ENCODE measurements at places on chromosomes 5 and 9.

DNA sequence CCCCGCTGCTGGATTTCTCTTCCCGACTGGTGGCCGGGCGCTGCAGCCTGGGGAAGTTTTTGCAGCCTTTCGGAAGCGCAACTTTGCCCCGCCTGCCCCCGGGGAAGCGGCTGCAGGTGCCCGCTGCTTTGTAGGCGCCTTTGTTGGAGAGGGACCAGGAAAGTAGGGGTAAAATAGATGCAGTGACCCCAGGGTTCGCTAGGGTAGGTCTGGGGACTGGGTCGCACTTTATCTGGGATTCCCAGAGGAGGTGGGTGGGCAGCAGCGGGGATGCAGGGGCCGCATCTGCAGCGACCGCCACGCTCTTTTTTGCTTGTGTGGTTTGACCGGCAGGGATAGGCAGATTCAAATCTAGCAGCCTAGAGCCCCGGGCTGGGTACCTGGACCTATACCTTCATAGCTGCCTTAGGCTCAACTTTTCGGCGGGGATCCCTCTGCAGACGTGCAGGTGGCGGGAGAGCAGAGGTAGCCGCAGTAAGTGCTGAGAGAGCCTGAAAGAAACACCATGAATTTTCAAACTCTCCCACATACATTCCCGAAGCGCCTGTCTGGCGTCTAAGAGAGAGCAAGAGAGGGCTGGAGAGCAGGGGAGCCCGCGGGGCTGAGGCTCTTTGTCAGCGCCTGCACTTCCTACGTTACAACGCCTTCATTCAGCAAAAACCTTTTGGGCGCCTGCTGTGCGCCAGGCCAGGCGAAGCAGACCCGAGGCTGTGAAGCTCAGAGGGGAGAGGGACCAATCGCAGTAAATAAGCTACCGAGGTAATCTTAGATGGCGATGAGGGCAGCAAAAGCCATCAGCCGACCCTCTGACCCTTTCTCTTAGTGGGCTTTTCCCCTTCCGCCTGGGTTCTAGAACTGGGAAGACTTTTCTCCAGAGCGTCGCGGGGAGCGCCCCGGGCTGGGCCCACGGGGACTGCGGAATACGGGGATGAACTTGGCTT is 642 bp downstream of the SV2C start:
- DNase-seq = no peak

GRCh38 chr9:130226112-130226511 is 39.4 kb upstream of the HMCN2 start:
- DNase-seq = no peak

GRCh38 chr9:98890256-98890655 is 53.5 kb upstream of the COL15A1 start:
- peak; percentile 38 for DNase-seq

- DNase-seq = peak; percentile 9
Measured at GRCh38 chr9:100099722-100100042, 639 bp downstream of the INVS start.

GRCh38 chr5:144183254-144183889 is 12.7 kb downstream of the KCTD16 start:
- DNase-seq = no peak

- DNase-seq = no peak
Measured at GRCh38 chr9:20722221-20722620, 38.2 kb downstream of the FOCAD start.

DNA sequence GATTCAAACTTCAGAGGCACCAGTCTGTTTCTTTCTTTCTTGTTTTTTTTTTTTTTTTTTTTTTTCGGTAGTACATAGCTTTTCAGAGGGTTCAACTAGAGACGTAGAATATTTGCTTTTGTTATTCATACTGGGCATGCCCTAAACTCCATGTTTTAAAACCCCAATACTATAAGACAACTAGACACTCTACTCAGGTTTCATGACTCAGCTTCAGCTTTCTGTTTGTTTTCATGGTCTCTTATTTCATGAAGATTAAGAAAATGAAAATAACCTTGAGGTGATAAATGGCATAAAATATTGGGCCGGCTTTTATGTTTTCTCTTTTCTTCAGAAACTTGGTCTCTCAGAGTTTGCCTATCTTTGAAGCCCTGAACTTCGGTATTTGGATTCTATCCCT is 2126.3 kb upstream of the ACO1 start:
- no peak for DNase-seq

GRCh38 chr9:127521919-127522304 is 70.6 kb downstream of the LRSAM1 start:
- DNase-seq = peak; percentile 86

GRCh38 chr5:71475788-71476384 is 20.4 kb downstream of the BDP1 start:
- no peak for DNase-seq

DNA sequence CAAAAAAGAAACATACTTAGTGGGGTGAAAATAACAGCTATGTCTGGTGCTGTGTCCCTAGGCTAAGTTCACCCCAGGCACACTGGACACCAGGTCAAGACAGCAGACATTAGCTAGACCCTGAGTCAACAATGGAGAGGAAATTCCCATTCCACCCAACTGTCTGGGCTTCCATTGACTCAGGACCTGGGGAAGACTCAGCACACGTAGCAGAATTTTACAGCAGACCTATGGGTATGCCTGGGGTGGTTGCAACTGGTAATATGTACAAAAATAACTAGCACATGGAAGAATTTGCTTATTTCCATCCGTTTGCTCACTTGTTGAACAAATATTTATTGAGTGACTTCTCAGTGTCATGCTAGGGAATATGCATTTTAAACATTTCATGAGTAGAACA is 117.0 kb downstream of the GAS1 start:
- no peak for DNase-seq

- no peak for DNase-seq
Measured at GRCh38 chr9:21902136-21902535, 92.1 kb downstream of the CDKN2A start.

DNA sequence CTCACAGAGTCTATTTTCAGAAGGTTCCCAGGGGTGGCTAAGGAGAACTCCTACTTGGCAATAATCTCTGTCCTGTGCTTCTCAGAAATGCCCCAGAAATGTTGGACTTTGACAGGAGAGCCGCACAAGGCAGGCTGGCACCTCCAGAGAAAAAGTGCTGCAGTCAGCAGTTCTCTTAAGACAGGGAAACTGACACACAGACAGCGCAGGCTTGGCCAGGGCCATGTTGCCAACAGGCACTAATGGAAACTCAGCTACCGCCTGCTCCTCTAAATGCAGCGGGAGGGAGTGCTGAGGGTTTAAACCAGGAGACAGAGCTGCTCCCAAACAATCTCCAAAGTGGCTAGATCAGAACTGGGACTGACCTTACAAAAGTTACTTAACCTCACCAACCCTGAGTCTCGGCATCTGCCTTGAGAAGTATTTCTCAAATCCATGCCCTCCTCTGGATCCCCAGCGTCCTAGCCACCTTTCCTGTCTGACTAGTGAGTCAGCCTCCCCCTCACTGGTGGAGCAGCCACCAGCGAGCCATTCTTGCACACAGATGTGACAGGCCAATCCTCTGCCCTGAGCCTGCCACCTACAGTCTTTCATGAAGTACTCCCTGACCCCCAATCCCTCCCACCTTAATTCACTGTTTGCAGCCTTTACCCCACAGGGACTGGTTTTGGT is 186.4 kb downstream of the CDK5RAP2 start:
- DNase-seq = no peak

DNA sequence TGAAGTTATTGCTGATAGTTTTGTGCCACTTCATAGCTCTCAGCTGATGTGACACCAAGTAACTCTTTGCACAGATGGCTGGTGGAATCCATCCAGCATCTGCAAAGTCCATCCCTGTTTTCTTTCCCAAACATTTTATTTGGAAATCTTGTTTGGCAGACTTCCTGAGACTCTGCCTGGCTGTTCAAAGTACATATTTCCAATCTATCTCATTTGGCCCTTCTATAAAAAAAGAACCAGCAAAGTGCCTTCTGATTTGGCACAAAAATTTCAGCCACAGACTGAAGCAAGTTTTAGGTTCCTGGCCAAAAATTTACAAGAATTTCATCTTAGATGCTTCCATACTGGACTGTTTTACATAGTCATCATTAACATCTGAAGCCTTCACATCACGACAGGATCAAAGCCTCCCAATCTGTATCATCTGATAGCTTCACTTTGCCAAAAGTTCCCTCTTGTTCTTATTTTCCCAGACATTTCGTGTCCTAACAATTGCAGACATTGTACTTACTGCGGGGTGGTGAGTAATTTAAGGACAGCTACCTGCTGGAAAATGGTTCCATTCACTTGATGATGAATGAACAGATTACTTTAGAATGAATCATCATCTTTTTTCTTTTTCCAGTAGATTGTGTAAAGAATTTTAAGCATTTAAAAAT is 377.3 kb downstream of the KIAA0825 start:
- no peak for DNase-seq

- no peak for DNase-seq
Measured at GRCh38 chr5:153765987-153766386, 272.7 kb downstream of the FAM114A2 start.

- DNase-seq = no peak
Measured at GRCh38 chr5:132256783-132257130, 739 bp upstream of the PDLIM4 start.

DNA sequence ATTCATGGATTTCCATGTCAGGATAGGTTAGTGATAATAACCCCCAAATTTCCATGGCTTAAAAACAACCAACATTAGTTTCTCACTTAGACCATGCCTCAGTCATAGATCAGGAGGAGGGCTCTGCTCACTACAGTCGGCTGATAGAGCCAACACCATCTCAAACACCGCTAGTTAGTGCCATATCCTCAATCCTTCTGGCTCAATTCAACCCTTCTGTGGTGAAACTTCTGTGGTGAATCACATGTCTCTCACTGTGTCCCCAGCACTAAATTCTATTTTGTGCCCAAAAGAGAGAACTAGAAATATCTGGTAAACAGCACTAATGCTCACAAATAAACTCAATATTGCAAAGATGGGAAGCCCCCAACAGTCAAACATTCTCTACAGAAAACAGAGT is 21.1 kb downstream of the ECPAS start:
- no peak for DNase-seq

DNA sequence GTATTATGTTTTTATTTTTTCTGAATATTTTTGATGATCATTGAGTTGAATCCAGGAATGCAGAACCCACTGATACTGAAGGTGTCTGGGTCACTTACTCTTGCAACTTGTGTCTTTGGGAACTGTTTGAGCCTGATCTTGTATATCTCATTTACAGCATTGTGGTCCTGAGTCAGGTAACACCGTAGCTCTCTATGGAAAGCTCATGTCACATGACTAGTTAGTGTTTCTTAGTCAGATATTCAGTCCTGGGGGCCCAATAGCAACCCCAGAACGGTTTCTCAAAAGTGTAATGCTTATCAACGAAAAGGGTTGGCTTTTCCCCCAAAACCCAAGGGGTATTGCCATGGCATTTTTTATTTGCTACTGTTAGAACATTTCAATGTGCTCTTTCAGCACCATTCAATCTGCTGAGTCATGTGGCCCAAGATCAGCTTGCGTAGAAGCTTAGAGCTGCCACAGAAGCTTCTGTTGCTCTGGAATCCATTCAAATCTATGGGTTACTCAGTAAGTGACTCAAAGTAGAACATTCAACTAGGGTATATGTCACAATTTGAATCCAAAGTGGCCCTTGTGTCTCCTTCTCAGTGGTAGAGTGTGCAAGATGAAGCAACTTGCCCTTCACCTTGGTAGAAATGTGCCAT is 12.1 kb upstream of the PTAR1 start:
- no peak for DNase-seq

- DNase-seq = no peak
Measured at GRCh38 chr5:58135571-58136335, 324.1 kb downstream of the PLK2 start.

GRCh38 chr9:127300886-127301447 is 36.4 kb downstream of the GARNL3 start:
- DNase-seq = no peak

DNA sequence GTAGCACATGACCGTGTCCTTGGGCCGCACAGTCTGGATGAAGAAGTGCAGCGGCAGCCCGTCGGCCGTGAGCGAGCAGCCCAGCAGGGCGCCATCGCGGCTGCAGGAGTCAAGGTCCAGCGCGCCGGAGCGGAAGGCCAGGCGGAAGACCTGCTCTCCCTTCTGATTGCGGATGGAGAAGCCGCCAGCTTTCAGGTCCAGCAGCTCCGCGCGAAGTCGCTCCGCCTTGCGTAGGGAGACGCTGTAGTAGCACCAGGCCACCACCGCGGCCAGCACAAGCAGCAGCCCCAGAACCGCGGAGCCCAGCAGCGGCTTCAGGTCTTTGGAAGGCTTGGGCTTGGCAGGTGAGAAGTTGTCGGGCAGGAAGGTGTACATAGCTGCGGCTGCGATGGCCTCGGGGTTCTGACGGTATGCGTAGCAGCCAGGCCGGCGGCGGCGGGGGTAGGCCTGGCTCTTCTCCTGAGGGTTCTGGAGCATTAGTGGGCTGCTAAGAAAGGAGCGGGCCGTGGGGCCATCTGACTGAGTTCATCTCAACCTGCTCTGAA is 4.2 kb downstream of the MYORG start:
- DNase-seq = no peak

DNA sequence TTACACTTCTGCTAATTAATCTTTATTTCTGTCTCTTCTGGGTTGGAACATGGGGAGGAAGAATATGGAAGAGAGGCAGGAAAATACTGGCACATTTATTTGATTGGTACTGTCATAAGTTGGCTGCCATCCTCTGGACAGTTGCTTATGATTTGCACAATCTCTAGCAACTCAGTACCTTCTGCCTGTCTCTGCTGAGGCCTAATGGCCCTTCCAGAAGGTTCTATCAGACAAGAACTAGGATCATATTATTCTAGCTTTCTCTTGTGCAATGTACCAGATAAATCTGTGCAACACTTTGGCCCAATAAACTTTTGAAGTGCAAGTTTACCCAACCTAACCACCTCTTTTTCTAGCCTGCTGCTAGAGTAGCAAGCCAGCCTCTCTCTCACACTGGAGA is 335.0 kb downstream of the ARRDC3 start:
- no peak for DNase-seq

- DNase-seq = peak; percentile 26
Measured at GRCh38 chr5:14112998-14113652, 30.0 kb upstream of the TRIO start.

GRCh38 chr5:89273289-89273688 is 390.3 kb upstream of the MEF2C start:
- no peak for DNase-seq

DNA sequence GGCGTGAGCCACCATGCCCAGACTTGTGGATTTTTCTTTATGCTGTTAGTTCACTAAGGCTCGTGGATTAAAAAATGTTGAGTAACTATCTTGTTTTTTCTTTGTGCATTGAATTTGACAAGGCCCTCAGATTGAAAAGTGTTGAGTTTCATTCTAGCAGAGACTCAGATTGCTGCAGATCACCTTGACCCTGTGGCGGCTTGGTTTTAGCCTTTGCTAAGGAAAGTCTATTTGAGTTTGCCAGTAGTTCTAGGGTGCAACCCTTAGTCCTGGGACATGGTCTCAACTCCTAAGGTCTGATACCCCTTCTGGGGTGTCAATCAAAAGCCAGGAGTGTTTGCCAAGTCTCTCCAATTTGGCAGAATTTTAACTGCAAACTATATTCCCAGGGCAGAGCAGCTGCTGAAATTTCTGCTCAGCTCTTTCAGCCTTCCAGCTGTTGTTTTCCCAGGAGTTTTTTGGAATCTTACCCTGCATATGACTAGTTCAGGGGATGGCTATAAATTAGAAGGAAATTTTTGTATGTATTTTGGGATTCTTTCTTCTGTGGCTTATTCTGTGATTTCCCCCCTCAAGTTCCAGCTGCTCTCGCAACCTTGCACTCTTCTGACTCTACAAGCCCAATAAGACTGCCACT is 84.3 kb upstream of the HAND1 start:
- no peak for DNase-seq

GRCh38 chr9:135076876-135077430 is 10.5 kb upstream of the OLFM1 start:
- no peak for DNase-seq

GRCh38 chr9:76732341-76732958 is 31.8 kb upstream of the PCA3 start:
- DNase-seq = no peak

GRCh38 chr5:116068028-116068632 is 16.7 kb upstream of the COMMD10 start:
- peak; percentile 12 for DNase-seq

Data from thyroid gland (tissue), 4 donors.